ENCODE measurements at places on chromosomes 5 and 9.

DNA sequence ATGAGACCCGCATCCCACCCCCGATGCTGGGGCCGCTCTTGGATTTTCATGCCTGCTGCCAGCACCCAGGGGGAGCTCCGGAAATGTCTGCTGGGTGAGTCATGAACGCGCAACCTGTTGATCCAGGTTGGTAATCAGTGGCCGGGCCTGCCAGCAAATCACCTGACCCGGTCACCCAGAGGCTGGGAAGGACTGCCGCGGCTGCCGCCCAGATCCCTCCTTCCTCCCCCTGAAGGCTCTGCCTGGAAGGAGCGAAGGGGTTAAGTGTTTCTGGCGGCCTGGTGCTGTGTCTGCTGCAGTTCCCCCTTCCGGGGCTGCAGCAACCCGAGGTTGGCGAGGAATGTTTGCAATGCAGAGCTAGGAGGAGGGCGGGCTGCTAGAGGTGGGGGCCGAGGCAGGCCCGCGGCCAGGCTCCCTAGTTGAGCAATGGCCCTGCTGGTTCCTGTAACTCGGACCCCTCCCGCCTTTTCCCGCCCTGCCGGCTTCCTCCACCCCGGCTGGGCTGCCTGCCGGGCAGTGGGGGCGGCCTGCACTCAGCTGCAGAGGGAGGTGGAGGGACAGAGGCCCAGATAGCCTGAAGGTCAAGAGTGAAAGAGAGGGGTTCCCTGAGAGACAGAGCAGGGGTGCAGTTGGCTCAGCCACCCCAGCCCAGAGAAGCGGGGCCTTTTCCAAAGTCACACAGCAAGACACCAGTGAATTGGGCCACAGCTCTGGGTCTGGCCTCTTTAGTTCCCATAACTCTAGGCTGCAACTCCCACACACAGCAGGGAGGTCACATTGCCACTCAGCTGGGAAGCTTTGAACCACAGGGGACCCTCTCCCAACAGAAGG, 156.3 kb upstream of the IER5L start:
- DNase-seq: peak; percentile 98

GRCh38 chr5:3345195-3345594, 250.4 kb upstream of the IRX1 start:
- no peak for DNase-seq

GRCh38 chr9:27203783-27204182, 93.2 kb downstream of the EQTN start:
- no peak for DNase-seq

GRCh38 chr5:177311392-177311722, 341 bp downstream of the MXD3 start:
- peak; percentile 23 for DNase-seq

GRCh38 chr5:64210866-64211265, 45.2 kb downstream of the RNF180 start:
- DNase-seq: peak; percentile 40

- peak; percentile 59 for DNase-seq
These were observed 67.6 kb upstream of the TBCA start for GRCh38 chr5:77843570-77844372.

DNA sequence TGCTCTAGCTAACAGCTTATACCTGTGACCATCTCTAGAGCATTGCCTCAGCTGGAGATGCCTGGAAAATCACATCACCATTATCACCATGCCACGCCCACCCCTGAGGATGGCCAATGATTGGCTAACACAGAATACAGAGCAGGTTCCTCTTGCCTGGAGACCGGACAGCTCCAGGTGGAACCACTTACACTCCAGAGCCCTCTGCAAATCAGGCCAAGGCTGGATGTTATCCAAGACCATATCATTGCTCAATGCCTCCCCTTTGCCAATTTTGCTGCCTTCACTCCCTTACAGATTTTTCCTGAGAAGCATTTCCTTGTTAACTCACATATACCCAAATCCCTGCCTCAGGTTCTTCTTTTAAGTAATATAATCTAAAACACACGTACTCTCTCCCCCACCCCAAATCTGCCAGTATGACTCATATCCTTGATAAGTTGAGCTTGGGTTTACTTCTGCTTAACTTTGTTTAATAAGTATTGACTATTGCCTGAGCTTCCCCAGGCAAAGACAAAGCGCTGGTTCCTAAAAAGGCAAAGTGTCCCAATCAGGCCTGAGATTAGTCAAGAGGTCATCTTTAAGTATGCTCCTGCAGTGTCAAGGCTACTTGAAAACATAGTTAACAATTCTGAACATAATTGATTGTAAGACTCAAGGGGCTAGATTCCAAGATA, 309.6 kb downstream of the EPB41L4A start:
- DNase-seq: peak; percentile 30
